ENCODE measurements at places on chromosomes 16 and 17. TPM values are rescaled to one million over a fixed set of nuclear protein-coding genes. Genes with fewer than 3 reads are reported as not detected.

GRCh38 chr16:88732172-88732960 is 26.1 kb downstream of the CTU2 start:
- DNase-seq, result no peak

The MYOCD gene
- not detected for polyA plus RNA-seq

DNA sequence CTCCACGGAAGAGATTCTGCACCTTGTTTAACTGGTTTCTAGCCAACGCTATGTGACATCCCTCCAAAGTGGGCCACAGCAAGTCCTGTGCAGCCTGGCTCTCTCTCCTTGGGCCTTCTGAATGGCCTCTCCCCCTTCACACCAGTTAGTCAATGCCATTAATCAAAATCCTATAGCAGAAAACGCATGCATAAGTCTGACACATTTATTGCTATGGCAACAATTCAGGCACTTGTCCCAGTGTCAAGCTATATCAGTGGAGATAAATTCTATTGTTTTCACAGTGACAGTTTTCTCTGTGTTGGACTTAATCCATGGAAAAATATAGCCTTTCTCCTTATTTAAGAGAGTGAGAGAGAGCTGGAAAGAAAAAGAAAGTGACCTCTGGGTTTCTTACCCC is 87.2 kb upstream of the TOX3 start:
- DNase-seq, result no peak

DNA sequence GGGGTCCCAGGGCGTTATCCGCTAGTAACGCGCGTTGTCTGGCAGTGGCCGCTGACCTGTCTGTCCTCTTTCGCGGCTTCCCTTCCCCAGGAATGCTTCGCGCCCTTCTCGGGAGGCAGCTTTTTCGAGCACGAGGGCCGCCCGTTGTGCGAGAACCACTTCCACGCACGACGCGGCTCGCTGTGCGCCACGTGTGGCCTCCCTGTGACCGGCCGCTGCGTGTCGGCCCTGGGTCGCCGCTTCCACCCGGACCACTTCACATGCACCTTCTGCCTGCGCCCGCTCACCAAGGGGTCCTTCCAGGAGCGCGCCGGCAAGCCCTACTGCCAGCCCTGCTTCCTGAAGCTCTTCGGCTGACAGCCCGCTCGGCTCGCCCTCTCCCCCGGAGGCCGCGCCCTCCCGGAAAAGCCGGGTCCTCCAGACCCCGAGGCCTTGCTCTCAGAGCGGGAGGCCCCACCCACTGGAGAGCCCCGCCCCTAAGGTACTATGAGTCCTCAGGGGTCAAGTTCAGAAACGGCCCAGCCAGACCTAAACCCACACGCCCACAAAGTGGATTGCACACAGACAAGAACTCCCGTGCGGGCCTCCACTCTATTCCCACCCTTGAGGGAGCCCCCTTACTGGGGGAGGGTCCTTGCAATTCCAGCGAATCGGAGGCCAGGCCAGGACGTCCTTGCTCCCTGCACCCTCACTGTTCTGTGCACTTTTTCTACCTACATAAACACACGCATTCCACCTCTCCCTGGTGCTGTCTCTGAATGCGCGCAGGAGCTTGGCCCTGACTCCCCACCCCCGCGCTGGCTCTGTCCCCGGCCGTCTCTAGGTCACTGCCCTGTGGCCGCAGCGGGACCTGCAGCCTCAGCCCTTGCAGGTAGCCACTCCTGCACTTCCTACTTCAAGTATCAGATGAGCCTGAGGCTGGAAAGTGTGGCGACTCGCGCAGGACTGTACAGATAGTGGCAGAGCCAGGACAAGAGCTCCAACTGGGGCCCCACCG is 5.4 kb upstream of the SLC5A2 start:
- peak; percentile 29 for DNase-seq

DNA sequence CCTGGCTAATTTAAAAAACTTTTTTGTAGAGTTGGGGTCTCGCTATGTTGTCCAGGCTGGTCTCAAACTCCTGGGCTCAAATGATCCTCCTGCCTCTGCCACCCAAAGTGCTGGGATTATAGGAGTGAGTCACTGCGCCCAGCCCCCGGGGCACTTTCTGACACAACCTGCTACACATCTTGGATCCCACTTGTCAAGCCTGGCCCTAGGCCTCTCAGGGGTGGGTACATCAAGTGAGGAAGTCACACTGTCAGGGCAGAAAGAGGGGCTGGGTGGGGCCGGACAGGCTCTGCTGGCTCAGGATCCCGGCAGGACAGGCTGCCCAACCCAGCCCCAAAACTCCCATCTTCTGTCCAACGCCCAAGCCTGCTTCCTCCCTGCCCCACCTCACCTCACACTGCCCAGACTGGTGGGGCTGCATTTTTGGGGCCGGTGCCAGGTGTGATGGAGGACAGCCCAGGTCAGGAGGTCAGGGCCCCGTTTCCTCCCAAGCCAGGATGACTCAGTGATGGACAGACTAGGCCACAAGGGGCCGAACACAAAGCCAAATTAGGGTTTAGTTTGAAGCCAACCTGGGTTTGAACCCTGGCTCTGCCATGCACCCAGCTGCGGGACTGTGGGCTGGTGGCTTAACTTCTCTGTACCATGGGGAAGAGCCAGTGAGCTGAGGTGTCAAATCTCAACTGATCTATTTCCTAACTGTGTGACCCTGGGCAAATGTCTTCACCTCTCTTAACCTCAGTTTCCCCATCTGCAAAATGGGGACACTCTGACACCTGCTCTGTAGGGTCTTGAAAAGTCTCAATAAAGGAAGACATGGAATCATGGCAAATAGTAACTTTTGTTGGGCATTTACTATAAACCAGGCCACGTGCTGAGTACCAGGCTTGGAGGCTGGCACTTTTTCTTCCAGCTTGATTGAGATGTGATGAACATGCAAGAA is 8.9 kb upstream of the PPL start:
- DNase-seq, result no peak

GRCh38 chr17:82302991-82303943 is 14.1 kb downstream of the CD7 start:
- DNase-seq, result no peak

GRCh38 chr17:4499431-4500190 is 930 bp downstream of the SPNS2 start:
- DNase-seq, result peak; percentile 50

- DNase-seq, result no peak
Measured at GRCh38 chr17:40598619-40599467, 33.6 kb upstream of the CCR7 start.

- DNase-seq, result no peak
Measured at GRCh38 chr16:73614131-73614530, 566.2 kb upstream of the ZFHX3 start.

The TEKT3 gene
- polyA plus RNA-seq, result not detected

- DNase-seq, result peak; percentile 15
Measured at GRCh38 chr17:6651919-6652452, 424 bp downstream of the C17orf100 start.

The PRSS33 gene
- polyA plus RNA-seq, result not detected

DNA sequence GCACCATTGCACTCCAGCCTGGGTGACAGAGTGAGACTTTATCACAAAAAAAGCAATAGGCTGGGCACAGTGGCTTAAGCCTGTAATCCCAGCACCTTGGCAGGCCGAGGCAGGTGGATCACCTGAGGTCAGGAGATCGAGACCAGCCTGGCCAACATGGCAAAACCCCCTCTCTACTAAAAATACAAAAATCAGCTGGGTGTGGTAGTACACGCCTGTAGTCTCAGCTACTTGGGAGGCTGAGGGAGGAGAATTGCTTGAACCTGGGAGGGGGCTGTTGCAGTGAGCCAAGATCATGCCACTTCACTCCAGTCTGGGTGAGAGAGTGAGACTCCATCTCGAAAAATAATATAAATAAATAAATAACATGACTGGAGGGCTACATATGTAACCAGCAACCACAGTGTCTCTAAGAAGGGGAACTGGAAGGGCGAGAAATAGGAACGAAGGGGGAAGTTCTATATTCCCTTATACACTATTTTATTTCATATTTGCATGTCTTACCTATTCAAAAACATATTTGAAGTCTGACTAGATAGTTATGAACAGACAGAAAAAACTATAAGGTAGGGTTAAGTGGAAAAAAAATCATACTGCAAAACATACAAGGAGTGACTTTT is 25.9 kb downstream of the MYH11 start:
- DNase-seq, result peak; percentile 20

Measured in CD14-positive monocyte (primary cell).